ENCODE measurements at places on chromosomes 13 and 19.

DNA sequence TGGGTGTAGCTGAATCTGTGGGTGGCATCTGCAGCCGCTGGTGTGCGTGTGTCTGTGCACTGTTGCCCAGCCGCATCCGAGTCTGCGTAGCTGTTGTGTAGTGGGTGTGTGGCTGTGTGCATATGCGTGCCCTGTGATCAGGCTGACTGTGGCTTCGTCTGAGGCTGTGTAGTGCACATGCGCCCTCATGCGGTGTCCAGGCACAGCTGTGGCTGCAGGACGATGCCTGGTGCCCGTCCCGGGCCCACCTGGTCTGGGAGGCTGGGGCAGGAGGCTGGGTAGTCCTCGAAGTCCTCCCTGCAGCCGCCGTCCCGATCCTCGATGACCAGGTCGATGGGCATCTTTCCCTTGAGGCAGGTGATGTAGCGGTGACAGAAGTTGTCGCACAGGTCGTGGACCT is 4.9 kb downstream of the MEIS3 start:
- DNase-seq: no peak

- no peak for DNase-seq
Observed at GRCh38 chr13:23445794-23446193, 12.3 kb upstream of the SACS start.

DNA sequence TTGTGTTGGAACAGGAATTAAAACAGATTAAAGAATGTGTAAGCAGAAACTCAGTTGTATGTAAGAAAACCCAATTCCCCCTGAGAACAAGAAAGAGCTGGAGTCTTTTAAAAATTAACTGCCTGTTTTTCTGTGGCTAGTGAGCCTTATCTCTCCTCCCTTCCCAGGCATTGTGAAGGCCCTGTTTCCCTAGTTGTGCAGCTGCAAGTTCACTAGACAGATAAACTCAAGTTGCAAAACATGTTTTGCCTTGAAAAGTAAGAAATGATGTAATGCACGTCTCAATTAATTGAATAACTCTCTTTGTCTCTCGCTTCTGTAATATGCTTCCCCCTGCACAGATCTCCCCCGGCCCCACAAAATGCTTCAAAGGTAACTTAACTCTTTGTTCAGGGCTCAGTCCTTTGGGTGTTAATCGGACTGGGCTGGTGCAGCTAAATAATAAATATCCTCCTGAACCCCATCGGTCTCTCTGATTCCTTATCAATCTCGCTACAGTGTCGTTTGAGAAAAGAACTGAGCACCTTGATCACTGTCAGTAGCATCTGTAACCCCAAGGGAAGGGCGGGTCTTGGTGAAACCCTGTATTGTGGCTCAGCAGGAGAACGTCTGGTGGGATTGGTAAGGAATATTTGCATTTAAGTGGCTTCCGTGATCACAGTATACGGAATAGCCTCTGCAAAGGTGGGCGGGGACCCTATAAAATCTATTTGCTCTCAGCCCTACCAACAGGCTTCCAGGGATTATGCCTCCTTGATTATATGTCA is 1.6 kb upstream of the ZNF556 start:
- DNase-seq: no peak

- DNase-seq: no peak
Observed at GRCh38 chr13:31020996-31021395, 88.5 kb downstream of the TEX26 start.

DNA sequence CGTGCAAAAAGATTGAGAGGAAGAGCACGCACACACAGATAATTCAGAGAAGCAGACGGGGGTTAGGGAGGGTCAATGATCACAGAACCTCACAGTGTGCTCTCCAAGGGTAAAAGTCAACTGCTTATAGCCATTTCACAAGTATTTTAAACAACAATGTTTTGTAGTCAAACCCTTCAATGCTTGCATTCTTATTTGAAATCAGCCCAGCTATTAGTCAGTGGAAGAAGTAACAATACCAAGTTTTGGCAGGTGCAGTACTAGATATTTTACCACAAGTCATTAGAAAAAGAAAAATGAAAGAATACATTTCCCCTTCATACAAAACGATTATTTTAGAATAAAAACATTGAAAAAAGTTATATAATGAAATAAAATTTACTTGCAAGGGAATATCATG is 2.6 kb downstream of the CSNK1A1L start:
- DNase-seq: no peak

DNA sequence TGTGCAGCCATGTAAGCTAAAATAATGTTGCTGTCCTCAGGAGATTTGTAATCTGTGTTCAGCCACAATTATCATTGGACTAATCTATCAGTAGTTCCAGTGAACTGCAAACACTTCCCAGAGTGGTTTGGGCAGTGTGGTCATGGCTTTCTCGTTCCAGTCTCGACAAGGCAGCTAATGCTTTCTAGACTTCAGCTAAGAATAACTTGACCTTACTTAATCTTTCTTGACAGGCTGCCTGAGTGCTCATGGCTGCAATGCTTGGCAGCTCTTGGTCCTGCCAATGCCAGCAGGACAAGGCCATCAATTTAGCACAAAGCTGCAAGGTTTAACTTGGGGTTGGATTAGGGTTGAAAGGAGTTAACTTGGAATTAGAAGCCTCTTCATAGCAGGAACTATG is 32.8 kb downstream of the ATP12A start:
- DNase-seq: no peak

- DNase-seq: no peak
Observed at GRCh38 chr19:35118268-35119020, 2.8 kb downstream of the FXYD3 start.

GRCh38 chr13:20359335-20359734 is 127.2 kb upstream of the GJB6 start:
- DNase-seq: no peak

DNA sequence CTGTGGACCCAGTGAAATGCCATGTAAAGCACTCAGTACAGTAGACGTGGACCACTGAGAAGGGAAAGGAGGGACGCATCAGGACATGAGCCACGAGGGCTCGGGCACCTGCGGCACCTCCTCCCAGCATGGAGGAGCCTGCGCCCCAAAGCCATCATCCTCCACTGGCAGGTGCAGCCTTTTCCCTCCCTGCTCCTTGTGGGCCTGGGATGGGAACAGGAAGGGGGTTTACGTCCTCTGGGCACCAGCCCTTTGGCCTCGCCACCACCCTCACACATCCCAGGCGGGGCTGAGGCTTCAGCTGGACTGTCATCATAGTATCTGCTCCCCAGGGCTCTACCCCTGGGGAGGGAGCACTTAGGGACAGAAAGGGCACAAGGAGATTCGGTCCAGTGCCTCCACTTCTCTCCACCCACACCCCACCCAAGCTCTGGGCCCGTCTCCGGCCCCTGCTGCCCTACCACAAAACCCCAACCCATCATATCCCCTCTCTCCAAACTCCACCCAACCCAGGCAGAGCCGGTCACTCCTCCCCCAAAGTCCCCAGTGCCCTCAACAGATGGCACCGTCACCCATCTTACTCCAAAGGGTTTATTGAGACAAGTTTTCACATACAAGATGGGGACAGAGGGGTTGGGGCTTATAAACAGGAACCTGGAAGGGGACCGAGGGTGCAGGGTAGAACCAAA is 2.2 kb upstream of the PRKD2 start:
- DNase-seq: no peak

- DNase-seq: no peak
Observed at GRCh38 chr13:91400063-91400399, 1.6 kb downstream of the GPC5 start.

- no peak for DNase-seq
Observed at GRCh38 chr13:20825477-20825875, 51.7 kb upstream of the EEF1AKMT1 start.

- no peak for DNase-seq
Observed at GRCh38 chr19:33819506-33819879, 22.8 kb downstream of the KCTD15 start.

DNA sequence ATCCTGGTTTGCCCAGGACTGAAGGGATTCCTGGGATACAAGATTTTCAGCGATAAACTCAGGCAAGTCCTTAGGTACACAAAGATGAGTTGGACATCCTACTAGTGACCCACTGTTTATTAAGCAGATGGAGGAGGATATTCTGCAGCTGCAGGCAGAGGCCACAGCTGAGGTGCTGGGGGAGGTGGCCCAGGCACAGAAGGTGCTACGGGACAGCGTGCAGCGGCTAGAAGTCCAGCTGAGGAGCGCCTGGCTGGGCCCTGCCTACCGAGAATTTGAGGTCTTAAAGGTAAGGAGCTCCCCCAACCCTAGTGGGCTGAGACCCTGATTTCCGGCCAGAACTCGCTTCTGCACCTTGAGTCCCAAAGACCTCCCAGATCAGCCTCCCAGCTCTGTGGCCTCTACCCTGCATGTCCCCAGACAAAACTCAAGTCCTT is 607 bp downstream of the ANGPTL8 start:
- no peak for DNase-seq

- DNase-seq: no peak
Observed at GRCh38 chr19:15109768-15110417, 2.7 kb downstream of the SYDE1 start.

DNA sequence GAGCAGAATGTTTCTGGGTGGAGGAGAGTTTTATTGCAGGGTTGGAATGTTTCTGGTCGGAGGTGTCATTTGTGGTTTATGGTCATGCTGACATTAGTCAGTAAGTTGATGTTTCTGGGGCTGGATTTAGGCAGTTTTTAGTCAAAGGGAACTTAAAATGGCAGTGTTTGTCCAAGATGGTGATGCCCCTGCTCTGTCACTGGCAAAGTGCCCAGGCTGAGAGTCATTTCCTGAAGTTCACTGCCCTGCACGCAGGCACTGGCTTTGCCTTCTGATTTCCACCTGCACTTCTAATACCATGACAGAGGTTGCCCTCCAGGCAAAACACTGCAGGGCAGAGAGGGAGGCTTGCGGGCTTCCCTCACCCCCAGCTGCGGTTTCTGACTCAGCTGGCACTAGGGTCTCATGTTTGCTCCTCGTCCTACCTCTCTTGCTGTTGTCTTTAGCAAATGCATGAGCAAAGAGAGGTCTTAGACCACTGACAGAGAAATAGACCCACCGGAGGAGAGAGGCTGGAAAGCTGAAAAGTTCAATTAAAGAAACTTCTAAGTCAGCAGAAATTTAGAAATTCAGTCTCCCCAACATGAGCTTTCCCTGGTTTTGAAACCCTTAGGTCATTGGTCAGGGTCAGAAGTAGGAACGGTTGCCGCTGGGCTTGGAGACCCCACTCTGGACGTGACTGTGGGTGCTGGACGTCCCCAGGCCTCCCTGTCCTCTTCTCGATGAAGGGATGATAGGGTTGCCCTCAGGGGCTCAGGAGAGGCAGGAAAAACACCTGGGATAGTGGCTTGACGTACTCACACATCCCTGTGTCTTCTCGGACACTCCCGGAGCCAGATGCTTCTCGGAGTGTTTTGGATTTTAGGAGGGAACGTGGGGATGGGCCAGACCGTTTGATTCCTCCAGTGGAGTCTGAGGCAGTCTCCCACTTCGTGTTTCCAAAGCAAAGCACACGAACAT is 26.3 kb downstream of the TMEM255B start:
- no peak for DNase-seq

DNA sequence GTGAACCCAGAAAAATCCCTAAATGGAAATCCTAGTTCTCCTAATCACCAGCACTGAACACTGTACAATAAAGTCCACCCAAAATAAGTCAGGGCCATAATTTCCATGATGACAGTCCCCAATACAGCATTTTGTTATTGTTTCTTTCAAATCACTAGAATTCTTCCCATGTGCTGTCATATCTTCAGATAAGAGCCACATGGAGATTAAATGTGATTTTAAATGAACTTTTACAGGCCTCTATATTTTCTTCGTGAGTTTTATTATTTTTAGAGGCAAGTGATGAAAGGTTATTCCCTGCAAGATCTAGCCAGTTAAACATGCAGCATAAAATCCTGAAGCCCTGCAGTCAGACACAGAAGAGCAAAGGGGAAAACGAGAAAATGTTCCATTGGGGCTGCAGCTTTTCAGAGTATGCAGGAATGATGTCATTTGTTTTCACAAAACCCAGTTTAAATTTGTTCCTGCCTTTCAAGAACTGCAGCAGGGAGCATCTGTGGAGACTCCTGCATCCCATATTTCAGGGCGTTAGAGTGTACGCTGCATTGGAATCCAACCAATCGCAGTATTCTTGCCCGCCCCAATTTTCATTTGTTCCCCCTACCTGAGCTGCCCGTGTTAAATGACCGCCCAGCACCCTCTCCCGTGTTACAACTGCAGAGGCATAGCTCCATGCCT is 167.2 kb upstream of the KLF12 start:
- DNase-seq: no peak

- no peak for DNase-seq
Observed at GRCh38 chr13:86006317-86006716, 207.1 kb upstream of the SLITRK6 start.

GRCh38 chr13:94073007-94073744 is 406.3 kb downstream of the DCT start:
- DNase-seq: no peak

DNA sequence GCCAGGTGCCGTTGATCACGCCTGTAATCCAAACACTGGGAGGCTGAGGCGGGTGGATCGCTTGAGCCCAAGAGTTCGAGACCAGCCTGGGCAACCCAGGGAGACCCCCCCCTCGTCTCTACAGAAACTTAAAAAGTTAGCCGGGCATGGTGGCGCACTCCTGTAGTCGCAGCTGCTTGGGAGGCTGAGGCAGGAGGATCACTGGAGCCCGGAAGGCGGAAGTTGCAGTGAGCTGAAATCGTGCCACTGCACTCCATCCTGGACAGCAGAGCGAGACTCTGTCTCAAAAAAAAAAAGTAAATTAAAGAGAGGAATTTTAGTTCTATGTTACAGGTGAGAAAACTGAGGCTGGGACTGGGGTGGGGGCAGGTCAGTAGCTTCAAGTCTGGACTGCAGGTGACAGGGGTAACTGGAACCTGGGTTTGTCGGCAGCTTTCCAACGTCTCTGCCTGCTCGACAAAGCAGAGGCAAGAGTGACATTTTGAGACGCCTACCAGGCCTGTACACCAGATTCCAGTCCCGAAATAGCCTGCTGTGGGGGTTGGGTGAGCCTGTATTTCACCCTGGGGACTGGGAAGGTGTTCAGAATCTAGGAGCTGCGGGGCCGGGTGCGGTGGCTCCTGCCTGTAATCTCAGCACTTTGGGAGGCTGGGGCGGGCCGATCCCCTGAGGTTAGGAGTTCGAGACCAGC is 1.2 kb downstream of the SELENOW start:
- DNase-seq: no peak

- DNase-seq: no peak
Observed at GRCh38 chr13:53920916-53921315, 892.3 kb downstream of the OLFM4 start.

DNA sequence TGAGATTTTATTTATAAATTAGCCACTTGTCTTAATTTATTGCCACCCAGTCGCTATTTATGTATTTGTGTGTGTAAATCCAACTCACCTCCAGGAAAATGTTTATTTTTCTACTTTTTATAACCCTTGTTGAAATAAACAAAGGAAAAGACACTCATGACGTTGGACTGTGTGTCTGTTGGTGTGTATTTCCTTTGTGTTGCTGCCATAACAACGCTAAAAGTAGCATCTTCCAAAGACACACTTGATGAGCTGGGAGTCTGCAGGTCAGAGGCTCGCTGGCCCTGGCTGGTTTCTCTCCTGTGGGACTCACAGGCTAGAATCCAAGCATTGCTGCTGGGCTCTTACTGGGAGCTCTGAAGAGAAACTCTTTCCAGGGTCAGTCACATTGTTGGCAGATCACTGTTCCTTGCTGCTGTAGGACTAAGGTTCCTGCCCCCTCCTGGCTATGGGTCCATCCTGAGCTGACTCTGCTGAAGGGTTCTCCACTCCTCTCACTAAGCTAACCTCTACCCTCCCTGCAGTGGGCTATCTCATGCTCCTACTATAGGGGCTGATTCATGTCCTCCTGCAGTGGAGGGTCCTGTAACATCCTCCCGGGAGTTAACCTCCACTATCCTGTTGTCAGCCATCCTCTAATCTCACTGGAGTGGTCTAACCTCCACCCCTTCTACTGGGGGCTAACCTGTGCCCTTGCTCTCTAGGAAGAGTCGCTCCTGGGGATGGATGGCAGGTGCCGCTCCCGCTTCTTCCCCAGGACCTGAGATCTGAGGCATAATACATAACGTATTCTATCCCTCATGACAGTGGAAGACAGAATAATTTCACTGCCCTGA is 2.1 kb downstream of the IFNL2 start:
- DNase-seq: no peak
